D341Med (cell line): ENCODE measurements at places on chromosomes 7 and 10.

DNA sequence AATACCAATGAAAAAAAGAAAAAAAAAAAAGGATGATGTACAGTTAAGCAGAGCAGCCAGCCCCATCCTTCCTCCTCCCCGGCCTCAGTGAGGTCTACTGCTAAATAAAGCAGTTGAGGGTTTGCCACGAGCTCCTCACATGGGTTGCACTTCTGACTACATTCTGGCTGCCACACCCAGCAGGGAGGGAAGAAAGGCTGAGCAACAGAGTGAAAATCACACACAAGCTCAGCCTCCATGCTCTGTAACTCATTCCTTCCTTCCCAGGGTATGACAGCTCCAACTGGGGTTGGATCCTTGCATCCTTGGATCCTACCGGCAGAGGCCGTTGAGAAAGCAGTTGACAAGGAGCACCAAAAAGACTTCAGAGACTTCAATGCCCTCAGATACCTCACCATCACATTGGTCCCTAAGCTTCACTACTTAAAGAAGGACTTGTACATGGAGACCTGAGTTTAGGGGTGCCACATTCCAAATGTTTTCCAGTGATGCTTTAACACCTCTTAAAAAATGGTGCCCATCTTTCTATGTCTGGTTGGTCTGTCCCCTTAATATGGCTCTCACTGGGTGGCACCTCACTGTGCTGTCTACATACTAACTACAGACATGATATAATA lies 52.9 kb upstream of the PIK3CG start:
- no peak for DNase-seq

DNA sequence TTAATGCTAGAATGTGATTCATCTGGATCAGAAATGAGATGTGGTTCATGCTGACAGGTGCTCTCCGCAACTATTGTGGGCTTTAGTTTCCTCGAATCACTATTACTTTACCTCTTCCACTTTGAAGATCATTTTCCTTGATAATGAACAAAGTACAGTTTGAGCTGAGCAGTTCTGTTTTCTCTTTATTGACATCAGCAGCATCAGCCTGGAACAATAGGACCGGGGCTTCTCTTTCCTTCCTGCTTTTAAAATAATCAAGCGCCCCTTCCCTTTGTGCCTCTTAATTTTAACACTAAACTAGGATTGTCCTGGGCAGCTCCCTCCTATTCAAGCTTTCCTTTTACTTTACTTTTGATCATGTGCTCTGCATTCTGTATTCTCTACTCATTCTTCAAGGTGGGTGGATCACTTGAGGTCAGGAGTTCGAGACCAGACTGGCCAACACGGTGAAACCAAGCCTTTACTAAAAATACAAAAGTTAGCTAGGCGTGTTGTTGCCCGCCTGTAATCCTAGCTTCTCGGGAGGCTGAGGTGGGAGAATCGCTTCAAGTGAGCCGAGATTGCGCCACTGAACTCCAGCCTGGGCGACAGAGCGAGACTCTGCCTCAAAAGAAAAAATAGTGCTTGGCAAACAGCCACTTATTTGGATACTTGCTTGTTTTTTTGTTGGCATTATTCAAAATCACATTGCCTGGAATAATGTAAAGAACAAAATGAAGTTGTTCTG lies 67.0 kb upstream of the RHEB start:
- no peak for DNase-seq

- DNase-seq: no peak
Measured at GRCh38 chr10:96891840-96892239, 59.7 kb downstream of the LCOR start.

DNA sequence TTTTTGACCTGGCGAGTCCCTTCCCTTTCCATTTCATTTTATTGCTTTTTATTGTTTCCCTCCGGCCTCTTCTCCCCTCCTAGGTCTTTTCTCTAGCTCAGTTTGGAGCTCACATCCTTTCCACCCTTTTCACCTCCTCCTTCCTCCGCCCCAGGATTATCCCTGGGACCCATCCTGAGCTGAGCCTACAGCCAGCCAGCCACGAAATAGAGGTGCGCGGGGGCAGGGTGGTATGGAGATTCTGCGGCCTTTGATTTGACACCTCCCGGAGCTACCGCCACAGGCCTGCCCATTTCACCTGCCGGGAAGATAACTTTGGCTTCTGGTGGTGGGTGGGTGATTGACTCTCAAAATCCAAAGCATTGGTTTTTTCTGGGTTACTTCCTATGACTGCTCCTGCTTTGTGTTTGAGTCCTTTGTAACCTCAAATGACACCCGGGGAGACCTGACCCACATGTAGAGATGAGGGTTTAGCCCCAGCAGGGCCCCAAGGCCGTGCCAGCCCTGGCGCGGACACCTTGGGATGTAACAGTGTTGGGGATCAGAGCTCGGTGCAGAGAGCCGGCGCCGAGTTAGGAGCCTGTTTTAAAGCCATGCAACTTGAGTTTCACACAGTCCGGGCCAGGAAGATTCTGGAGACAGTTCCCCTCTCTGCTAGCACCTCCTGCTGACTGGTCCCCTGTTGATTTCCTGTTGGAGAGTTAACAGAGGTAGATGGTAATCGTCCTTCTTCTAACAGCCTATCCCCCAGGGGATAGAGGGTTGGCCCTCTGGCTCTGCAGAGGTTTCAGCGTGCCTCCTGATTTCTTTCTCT lies 1.5 kb downstream of the DUSP5 start:
- peak; percentile 26 for DNase-seq

DNA sequence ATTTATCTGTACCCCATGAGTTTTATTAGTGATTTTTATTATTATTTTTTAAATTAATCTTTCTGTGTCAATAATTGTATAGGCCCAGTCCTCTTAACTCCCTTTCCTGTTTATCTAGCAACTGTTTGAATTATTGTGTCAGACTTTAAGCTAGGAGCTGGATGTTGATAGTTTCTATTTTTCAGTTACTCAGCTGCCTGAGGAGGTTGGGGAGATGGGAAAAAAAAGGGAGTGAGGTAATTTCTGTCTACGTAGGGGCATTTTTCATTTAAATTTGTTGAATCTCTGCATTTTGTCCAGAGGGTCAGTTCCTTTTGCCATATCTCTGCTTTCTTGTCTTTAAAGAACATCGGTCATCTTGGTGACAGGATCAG lies 5.0 kb upstream of the ZNF518A start:
- no peak for DNase-seq

- no peak for DNase-seq
Measured at GRCh38 chr10:6279540-6280267, 77.0 kb downstream of the PFKFB3 start.

DNA sequence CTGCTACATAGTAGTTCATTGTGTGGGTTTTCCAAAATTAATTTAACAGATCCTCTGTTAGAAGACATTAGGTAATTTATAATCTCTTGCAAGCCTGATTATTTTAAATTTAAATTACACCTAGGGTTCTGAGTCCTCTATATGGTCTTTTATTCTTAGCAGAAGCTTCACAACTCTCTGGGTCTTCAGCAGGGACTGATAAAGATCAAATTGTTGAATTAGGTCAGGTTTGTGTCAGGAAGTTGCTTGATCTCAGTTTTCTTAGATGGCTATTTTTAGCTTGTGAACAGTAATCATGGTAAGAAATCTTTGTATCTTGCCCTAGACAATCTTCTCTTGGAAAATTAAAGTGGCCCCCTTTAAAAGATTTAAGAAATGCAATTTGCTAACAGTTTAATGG lies 183.1 kb upstream of the HDAC9 start:
- DNase-seq: no peak

DNA sequence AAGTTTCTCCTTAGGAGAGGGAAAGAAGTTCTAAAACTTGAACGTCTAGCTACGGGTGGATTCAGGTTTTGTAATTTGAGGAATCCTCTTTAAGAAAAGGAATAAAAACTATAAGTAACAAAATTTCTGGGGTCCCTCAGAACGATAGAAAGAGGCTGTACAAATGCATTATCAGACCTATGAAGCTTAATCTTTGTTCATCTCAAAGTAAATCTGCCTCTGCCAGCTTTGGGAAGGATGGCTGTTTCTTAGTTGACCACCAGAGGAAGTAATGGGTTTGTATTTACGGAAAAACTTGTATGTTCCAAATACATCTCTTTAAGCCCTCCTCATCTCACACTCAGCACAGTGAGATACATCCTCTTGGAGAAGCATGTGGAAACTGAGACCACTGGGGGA lies 864 bp downstream of the PSTK start:
- peak; percentile 25 for DNase-seq

DNA sequence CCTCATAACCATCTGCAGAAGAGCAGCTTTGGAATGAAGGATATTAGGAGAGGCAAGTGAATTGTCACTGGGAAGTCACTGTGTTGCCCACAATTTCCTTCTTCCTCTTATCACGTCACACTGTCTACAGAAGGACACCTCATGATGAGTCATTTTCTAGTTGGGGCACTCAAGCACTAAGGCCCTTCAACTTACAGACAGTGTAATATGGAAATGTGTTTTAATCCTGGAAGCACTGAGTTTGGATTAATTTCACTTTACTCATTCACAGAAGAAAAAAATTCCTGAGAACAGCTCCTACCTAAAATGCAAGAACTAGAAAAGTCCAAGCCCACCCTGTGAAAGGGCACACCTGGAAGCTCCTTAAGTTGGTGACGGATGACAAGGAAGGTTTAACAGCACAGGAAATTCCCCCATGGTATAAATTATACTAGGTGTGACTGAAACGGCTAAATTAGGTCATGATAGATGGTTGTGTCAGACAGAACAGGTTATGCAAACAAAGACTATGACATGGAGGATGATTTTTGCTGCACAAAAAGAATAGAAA lies 56.6 kb downstream of the PARD3 start:
- no peak for DNase-seq

GRCh38 chr7:70307544-70308106 lies 709.4 kb downstream of the AUTS2 start:
- DNase-seq: no peak

DNA sequence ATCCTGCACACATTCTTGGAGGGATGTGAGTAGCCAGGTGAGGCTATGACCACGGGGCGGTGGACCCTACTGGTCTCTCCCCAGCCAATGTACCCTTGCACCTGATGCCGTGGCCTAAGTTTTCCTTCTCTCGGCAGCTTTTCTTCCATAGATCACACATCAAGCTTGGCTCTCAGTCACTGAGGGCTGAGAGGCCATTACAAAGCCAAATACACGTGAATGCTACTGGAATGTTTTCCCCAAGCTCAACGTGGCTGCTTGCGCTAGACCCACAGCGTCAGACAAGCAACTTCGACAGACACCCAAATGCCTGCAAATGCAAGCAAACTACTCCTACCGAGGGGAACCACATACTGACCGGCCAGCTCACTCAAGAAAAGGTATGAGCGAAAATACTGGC lies 83.1 kb downstream of the PRPF18 start:
- no peak for DNase-seq

GRCh38 chr10:71741671-71742070 lies 22.1 kb upstream of the C10orf105 start:
- DNase-seq: no peak

DNA sequence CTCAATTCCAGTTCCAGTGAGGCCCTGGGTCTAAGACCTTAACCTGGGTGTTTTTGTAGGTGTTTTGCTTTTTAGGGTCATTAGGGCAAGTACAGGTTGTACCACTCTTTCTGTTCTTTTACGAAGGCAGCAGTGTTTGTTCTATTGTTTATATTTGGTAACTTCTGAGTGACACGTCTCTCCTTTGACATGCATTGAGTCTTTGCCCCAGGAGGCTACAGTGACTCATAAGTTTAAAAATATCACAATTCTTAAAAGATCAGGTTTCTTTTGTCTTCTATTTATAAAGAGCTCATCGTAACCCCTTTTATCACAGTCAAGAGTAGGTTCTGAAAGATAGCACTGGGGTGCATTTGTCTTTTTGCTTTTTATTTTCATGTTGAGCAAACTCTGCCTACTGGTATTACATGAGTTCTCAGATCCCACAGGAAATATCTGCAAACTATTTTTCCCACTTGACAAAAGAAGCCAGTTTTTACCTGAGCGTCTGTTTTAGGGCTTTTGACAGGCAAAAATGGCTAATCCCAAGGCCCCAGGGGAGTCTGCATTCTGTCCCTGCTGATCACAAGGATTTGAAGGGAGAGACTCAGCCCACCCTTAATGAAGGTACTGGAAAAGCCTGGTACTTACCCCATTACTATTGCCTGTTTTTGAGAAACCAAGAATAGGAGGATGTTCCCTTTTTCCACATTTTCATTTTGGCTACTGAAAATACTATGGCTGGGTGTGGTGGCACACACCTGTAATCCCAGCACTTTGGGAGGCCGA lies 7.9 kb downstream of the NUDT13 start:
- DNase-seq: peak; percentile 31

- no peak for DNase-seq
Measured at GRCh38 chr7:40799493-40800403, 664.9 kb downstream of the SUGCT start.

DNA sequence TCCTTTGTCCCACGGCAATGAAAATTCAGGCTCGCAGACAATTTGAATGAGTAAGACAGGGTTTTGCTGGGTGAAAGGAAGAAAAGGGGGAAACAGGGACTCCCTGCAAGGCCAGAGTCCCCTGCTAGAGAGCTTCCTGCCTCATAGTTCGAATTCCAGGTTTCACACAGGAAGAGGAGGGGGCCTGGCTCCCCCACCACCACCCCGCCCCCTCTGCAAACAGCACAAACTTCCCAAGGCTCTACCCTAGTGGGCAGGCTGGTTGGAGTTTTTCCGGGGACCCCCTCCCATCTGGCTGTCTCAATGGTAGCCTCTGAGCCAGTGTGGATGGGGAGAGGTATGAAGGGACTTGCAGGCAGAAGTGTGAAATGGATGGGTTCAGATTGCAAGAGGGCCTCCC lies 57.4 kb upstream of the NEBL start:
- no peak for DNase-seq

GRCh38 chr7:139186146-139186545 lies 44.9 kb upstream of the UBN2 start:
- DNase-seq: no peak

DNA sequence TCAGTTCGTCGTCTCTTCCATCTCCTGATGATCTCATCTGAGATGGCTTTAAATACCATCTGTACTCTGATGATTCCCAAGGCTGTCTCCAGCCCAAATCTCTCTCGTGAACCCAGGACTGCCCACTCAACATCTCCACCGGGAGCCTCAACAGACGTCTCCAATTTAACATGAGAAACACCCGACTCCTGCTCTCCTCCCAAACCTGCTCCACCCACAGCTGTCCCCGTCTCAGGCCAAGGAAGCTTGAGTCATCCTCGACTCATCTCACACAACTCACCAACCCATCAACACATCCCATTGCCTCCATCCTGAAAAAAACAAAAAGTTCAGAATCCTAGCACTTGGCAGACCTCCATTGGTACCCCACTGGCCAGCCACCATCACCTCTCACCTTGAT lies 29.7 kb upstream of the CALN1 start:
- DNase-seq: no peak

GRCh38 chr10:51937308-51938140 lies 238.1 kb upstream of the CSTF2T start:
- no peak for DNase-seq

DNA sequence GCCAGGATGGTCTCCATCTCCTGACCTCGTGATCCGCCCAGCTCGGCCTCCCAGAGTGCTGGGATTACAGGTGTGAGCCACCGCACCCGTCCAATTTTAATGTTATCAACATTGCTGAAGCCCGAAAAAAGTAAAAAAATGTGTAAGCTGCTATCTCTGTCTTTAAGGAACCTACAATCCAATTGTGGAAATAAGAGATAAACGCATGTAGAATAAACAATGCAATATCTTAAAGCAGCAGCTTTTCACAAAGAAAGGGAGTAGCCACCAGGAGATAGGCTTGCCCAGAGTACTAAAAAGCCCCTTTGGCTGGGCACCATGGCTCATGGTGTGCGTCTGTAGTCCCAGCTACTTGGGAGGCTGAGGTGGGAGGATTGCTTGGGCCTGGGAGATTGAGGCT lies 282.9 kb upstream of the LYZL1 start:
- no peak for DNase-seq
